Hematopoietic multipotent progenitor cell treated with erythropoietin and hydrocortisone succinate and interleukin-3 and kit ligand, for 15 days (in vitro differentiated cells): ENCODE measurements at places on chromosomes 1 and 21.

DNA sequence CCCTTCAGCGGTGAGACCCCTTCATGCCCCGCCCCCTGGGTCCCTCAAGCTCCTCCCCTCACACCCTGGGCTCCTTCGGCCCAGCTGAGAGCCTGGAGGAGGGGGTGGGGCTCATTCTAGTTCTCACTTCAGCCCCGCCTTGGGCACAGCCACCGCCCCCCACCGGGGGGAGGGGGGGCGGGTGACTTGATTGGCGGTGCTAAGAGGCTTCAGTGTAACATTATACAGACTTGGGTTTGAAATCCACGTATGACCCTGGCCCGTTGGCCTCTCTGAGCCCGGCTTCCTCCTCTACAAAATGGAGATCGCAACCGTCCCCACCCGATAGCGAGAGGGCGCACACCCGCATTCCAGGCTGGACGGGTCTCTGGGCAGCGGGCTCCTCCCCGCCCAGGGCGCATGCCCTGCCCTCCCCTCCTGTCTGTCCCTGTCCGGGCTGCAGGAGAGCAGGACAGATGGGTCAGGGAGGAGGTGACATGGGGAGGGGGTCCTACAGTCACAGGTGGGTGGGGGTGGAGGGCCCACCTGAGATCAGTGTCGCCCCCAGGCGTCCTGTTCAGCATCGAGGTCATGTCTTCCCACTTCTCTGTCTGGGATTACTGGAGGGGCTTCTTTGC is 5.1 kb downstream of the CLCNKB start:
- DNase-seq: peak; percentile 25

DNA sequence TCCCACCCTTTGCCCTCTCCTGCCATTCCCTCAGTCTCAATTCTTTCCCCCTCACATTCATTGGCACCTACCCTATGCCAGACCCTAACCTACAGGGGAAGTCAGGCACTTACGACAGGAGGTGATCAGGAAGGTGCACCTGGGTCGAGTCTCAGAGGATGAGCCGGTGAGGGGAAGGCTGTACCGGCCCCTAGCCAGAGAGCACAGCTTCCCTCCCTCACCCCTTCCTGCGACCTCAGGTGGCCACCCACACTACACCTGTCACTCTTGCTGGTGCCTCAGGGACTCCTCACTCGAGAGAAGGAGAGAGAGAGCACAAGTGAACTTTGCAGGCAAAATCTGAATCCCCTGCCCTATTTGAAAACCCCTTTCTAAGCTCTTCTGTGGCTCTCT is 1.7 kb upstream of the MYOM3 start:
- DNase-seq: no peak

- DNase-seq: no peak
Observed at GRCh38 chr1:30397576-30397975, 325.8 kb downstream of the MATN1 start.

DNA sequence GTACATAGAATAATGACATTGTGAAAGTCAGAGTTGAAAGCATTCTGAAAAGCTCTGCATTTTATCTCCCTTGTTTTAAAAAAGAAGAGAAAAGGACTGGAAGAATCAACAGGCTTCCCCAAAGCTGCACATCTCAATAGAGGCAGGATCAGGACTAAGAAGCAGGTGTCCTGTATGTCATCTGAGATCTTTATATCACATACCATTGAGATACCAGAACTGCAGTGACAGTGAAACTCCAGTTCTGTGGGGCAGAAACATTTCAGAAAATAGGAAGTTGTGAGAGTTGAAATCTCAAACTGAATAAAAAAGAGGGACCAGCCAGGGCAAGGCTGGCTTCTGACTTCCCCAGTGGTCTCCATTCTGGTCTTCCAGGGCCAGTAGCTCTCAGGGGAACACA is 33.0 kb upstream of the SH2D1B start:
- DNase-seq: no peak

GRCh38 chr1:210364479-210364878 is 35.8 kb downstream of the HHAT start:
- no peak for DNase-seq

GRCh38 chr21:14699433-14700407 is 153.6 kb upstream of the SAMSN1 start:
- no peak for DNase-seq

- DNase-seq: peak; percentile 28
Observed at GRCh38 chr1:226309398-226310244, 657 bp upstream of the LIN9 start.

DNA sequence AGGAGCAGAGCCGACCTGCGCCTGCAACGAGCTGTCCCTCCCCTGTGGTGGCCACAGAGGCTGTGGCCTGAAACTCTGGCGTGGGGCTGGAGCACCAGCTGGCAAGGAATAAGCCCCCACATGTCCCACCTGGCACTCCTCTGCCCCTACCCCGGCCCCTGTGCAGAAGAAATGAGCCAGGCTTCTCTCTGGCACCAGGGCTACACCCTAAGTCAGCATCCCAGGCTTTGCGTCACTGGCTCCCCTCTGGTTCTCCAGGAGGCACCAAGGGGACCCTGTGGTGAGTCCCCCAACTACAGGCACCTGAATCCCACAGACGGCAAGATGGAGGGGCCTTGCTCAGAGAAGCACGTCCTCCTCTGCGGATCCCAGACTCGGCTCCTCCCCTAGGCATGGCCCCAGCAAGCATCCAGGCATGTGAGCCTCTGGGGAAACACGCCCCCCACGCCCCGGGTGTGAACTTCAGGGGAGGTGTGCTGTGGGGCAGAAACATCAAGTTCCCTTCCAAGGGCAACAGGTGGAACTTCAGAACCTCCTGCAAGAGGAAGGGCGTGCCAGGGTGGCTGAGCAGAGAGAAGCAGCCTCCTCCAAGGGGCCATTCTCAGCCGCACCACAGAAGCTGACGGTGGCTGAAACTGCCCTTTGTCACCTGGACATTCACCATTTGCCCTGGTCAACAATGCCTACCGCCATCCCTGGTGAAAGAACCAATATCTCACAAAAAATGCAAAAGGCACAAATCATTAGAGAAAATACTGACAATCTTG is 2.9 kb downstream of the KRTAP10-7 start:
- DNase-seq: no peak
